ENCODE measurements at places on chromosomes 1 and 21.

DNA sequence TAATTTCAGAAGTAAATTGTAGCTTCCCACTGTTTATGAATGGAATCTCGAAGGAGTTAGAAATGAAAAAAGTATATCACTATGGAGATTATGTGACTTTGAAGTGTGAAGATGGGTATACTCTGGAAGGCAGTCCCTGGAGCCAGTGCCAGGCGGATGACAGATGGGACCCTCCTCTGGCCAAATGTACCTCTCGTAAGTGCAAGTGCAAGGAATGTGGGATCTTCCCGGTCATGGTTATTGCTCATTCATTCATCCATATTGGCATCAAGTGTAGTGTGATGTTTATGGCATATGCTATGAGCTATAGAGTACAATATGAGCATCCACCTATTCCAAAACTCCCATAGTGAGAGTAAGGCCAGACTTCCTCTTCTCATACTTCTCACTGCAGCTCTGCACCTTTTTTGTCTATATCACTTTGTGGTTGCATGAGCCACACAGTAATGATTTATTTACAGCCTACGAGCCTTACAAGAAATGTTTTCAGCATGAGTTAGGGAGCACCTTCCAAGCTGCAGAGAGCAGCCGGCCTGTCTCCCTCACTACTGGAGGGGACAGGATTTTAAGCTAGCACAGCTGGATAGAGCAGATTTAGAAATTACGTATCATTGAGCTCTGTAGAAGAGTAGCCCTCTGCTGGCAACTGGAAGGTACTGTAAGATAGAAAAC lies 24.9 kb upstream of the CR1L start:
- H3K4me1 ChIP-seq = no peaks in the 10 kb centered on the region
- DNase-seq = peak; percentile 20
- no peaks in the 10 kb centered on the region for H3K27me3 ChIP-seq
- H3K36me3 ChIP-seq = no peaks in the 10 kb centered on the region

DNA sequence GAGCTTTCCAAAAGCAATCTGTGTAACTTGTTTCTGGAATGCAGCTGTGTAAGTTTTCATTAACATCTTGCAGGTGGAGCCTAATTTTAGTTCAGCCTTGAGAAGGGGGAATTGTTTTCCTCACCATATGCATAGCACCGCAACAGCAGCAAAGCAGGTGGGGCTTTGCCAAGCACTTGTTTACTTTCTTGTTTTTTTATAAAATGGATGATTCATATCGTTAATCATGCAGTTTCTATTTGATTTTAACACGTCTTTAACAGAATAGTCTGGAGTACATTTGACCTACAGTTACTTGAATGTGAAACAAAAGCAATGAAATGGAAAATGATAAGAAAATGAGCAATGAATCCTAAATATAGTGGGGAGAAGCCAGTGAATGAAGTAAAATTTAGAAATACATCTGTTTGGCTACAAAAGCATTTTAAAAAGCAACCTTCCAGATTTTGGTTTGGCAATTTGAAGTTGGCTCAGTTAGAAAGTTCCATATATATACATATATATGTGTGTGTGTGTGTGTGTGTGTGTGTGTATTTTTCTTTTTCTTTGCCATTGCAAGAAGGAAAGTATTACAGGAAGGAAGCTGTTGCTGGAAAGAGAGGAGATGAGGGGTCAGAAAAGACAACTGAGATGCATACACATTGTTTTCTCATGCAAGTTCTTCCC lies 119.0 kb upstream of the ADGRL2 start:
- no peak overlapping the region for H3K4me3 ChIP-seq
- H3K27me3 ChIP-seq = no peaks in the 10 kb centered on the region
- no peak for DNase-seq
- no peaks in the 10 kb centered on the region for H3K4me1 ChIP-seq
- H3K36me3 ChIP-seq = no peaks in the 10 kb centered on the region

DNA sequence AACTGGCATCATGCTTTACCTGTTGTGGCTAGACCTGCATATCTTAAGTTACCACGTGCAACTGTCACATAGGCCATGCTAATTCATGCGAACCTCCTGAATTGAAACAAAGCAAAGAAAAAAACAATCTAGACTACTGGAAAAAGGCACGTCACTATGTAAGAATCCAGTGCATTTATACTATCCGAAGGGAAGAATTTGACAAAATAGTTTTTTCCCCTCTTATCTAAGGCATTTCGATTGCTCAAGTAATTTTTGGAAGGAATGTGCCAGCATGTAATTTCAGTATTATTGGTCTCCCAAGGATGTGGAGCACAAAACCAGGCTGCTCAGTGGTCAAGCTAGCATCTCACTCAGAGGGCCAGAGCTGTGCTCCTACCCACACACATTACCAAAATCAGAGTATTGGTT lies 31.5 kb upstream of the C1orf198 start:
- H3K36me3 ChIP-seq = peaks cover 6% of the 10 kb centered on the region
- H3K4me1 ChIP-seq = no peaks in the 10 kb centered on the region
- no peak overlapping the region for H3K27ac ChIP-seq
- no peak overlapping the region for H3K4me3 ChIP-seq
- no peaks in the 10 kb centered on the region for H3K27me3 ChIP-seq

DNA sequence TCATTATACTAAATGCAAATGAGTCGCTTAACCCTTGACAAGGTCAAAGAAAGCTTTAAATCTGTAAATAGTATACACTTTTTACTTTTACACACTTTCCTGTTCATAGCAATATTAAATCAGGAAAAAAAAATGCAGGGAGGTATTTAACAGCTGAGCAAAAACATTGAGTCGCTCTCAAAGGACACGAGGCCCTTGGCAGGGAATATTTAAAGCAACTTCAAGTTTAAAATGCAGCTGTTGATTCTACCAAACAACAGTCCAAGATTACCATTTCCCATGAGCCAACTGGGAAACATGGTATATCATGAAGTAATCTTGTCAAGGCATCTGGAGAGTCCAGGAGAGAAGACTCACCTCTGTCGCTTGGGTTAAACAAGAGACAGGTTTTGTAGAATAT lies 62.7 kb downstream of the CAPN2 start:
- H3K4me1 ChIP-seq = no peaks in the 10 kb centered on the region
- no peak overlapping the region for H3K27ac ChIP-seq
- H3K36me3 ChIP-seq = peaks cover 44% of the 10 kb centered on the region
- no peaks in the 10 kb centered on the region for H3K27me3 ChIP-seq
- H3K4me3 ChIP-seq = no peak overlapping the region

DNA sequence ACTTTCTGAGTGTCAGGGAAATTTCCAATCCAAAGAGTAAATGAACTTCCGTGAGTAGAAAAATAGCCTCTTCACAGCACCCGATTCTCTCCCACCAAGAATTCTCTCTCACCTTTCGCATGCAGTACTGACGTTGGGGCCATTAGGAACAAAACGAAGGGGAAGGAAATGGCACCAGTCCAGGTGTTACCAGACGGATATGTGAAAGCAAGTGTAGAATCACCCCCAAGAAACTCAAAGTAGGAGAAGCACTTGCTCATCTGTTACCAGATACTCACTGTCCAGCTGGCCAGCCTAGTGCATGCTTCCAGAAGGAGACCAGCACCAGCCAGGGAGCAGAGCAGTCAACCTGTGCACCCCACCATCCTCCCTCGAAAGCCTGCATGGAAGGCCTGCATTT lies 55.1 kb downstream of the ITPKB start:
- peaks cover 72% of the 10 kb centered on the region for H3K4me1 ChIP-seq
- H3K27ac ChIP-seq = no peak overlapping the region
- H3K27me3 ChIP-seq = no peaks in the 10 kb centered on the region
- H3K4me3 ChIP-seq = no peak overlapping the region
- peaks cover 4% of the 10 kb centered on the region for H3K36me3 ChIP-seq

DNA sequence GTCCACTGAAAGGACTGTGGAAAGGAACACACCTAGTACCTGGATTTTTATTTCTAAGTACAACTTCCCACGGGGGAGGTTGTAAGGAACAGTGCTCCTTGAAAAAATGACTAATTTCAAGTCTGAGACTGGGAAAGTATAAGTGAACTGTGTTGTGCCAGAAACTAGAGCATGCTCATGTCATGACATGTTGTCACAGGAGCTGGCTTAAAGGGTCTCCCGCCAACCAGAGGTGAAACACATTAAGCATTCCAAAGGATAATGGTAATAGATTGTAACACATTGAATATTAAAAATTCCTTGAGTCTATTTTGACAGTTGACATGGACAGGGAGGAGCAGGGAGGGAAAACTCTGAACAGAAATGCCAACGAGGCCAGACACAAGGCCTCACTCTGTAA lies 6.3 kb downstream of the ATP2B4 start:
- H3K27me3 ChIP-seq = no peaks in the 10 kb centered on the region
- peaks cover 54% of the 10 kb centered on the region for H3K4me1 ChIP-seq
- DNase-seq = no peak
- H3K36me3 ChIP-seq = peaks cover 2% of the 10 kb centered on the region
- H3K27ac ChIP-seq = no peak overlapping the region

DNA sequence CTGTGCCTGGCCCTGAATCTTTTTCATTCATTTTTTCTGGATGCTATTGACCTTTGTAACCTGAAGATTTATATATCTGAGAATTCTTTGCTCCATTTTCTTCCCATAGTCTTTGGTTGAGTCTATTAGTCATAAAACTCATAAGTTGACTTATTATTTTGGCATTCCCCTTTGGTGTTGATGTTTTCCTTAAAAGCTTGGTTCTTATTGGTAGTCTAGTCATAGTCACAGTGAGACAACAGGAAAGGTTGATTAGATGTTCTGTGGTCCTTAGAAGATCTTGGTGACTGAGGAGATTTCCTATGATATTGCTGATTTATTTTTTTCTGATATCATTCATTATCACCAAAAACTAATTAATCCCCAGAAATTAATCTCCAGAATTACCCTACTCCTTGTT lies 86.2 kb downstream of the PTPRC start:
- no peaks in the 10 kb centered on the region for H3K36me3 ChIP-seq
- H3K27ac ChIP-seq = no peak overlapping the region
- H3K4me3 ChIP-seq = no peak overlapping the region

DNA sequence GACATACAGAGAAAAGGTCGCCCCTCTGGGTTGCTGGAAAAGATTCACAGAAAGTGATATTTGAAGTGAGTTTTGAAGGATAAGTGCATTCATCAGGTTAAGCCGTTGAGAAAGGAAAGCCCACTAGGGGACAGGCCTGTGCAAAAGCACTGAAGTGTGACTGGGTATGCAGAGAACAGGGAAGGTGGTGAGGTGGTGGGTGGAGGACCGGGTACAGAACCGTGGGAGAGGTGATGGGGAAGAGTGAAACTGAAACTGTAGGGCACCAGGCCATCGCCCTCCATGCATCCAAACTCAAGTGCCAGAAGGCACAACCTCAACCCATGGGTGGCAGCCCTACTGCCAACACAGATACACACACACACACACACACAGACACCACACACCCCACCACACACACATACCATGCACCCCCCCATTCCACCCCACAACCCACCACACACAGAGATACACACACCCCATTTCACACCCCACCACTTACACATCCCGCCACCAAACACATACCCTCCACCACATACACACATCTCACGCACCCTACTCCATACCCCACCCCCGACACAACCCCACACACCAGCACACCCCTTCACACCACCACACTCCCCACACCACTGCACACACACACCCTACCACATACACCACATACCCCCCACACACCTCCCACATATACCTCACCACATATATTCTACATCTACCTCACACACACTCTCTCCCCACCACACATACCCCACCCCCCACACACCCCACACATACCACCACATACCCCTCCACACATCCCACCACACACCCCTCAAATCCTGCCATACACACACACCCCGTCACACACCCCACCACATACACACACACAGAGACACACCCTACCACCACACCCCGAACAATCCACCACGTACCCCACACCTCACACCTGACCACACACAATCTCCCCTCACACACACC lies 59.0 kb downstream of the TSEN15 start:
- no peak for DNase-seq
- H3K27ac ChIP-seq = no peak overlapping the region
- no peaks in the 10 kb centered on the region for H3K27me3 ChIP-seq
- H3K4me1 ChIP-seq = no peaks in the 10 kb centered on the region

- peaks cover 11% of the 10 kb centered on the region for H3K4me1 ChIP-seq
- H3K4me3 ChIP-seq = peak within 1 kb of the TSS; percentile 55
- H3K36me3 ChIP-seq = no peaks in the 10 kb centered on the region
- peak; percentile 92 for DNase-seq
Measured at GRCh38 chr1:108661030-108661609, at the start of gene HENMT1. Gene HENMT1 (minus strand): TSS chr1:108661093. CDS start chr1:108659884, 1,209 bp downstream.

DNA sequence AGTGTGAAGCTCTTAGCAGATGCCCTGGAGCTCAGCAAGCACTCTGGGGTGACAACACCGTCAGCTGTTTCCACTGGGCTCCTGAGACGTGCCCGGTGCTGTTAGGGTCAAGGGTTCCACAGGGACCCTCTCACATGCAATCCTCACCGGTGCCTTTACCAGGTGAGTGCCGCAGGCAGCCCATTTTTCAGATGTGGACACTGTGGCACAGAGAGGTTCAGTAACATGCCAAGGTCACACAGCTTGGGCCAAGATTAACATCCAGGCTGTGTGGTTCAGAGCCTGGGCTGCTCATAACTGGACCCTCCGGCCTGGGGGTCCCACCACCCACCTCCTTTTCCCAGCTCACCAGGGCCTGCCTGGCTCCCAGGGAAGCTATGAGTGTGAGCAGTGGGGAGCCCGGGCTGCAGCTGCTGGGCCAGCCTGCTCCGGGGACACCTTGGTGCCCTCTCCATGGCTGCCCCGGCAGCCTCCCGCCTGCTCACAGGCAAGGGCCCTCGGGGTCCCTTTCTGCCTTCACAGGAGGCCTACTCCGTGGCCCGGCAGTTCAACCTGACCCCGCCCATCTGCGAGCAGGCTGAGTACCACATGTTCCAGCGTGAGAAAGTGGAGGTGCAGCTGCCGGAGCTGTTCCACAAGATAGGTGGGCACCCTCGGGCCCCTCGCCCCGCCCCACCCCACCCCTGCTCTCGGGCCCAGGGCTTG lies 49.3 kb downstream of the KCNAB2 start:
- H3K27ac ChIP-seq = no peak overlapping the region
- H3K36me3 ChIP-seq = peaks cover 71% of the 10 kb centered on the region
- peaks cover 4% of the 10 kb centered on the region for H3K4me1 ChIP-seq
- H3K27me3 ChIP-seq = no peaks in the 10 kb centered on the region
- DNase-seq = no peak

GRCh38 chr1:25703041-25703440 lies 86.5 kb downstream of the MAN1C1 start:
- peaks cover 47% of the 10 kb centered on the region for H3K4me1 ChIP-seq
- H3K27ac ChIP-seq = no peak overlapping the region
- no peak for DNase-seq
- no peak overlapping the region for H3K4me3 ChIP-seq
- H3K36me3 ChIP-seq = peaks cover 3% of the 10 kb centered on the region

DNA sequence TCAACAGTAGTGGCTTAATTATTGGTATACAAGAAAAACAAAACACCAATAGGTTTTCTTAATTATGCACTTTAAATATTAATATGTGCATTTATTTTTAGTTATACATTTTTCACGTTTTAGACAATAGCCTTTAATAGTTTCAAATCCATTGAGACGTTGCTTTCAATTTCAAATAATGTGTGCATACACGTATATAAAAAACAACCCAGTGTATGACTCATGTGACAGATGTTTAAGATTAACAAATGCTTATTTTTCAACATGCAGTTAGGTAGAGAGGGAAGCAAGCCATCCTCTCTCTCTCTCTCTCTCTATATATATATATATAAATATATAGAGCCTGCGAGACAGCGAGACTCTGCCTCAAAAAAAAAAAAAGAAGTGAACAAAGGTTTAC lies 24.3 kb downstream of the EYA3 start:
- no peaks in the 10 kb centered on the region for H3K4me1 ChIP-seq
- no peak overlapping the region for H3K27ac ChIP-seq
- DNase-seq = no peak
- H3K4me3 ChIP-seq = no peak overlapping the region

All from spinal cord (tissue), 10 donors.